ENCODE measurements at places on chromosomes 11 and 22.
A peak's percentile ranks its signal among the peaks of the same experiment; 100 is the strongest.

- DNase-seq = no peak
These were observed 258.1 kb downstream of the C11orf87 start for GRCh38 chr11:109680127-109680526.

GRCh38 chr11:102613450-102613849 lies 11.7 kb downstream of the MMP20 start:
- no peak for DNase-seq

GRCh38 chr22:39349506-39349966 lies 255 bp upstream of the SYNGR1 start:
- DNase-seq = peak; percentile 37

- DNase-seq = no peak
These were observed 56.6 kb upstream of the PRDM11 start for GRCh38 chr11:45089676-45090499.
